ENCODE measurements at places on chromosomes 7 and 10. TPM values are rescaled to one million over a fixed set of nuclear protein-coding genes. Genes with fewer than 3 reads are reported as not detected.
A peak's percentile ranks its signal among the peaks of the same experiment; 100 is the strongest.

- no peak for DNase-seq
These were observed 35.9 kb downstream of the BLNK start for GRCh38 chr10:96235326-96236089.

- no peak for DNase-seq
These were observed 229.3 kb downstream of the AUTS2 start for GRCh38 chr7:69827558-69827957.

DNA sequence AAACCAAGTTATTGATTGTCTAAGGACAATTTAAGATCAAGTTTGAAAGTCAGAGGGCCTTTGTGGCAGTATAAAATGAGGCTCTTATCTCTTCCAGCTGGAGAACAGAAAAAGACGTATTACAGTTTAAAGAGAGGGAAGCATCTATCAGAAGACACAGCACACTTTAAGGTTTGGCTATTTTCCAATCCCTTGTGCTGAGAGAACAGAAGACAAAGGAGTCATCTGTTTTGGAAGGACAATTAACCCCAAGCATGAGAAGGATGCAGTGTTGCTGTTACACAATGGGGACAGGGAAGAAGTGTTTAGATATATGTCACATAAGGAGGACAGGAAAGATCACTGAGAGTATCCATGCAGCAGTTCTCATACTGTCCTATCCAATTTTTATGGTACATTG, 1224.2 kb upstream of the SORCS1 start:
- peak; percentile 49 for DNase-seq

DNA sequence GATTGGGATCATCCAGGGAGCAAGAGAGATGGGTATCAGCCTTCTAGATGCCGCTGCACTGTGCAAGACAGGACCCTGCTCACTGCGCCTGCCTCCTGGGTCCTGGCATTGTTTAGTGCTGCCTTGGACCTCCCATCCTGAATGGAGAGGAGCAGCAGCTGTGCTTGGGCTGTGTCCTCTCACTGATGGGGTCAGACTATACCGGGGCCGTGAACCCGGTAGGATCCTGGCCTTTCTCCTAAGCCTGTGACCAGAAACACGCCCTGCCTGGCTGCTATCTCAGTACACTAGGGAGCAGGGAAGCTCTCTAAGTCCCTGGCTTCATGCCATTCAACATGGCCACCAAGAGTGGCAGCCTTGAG, 309.4 kb upstream of the ZNF32 start:
- no peak for DNase-seq

DNA sequence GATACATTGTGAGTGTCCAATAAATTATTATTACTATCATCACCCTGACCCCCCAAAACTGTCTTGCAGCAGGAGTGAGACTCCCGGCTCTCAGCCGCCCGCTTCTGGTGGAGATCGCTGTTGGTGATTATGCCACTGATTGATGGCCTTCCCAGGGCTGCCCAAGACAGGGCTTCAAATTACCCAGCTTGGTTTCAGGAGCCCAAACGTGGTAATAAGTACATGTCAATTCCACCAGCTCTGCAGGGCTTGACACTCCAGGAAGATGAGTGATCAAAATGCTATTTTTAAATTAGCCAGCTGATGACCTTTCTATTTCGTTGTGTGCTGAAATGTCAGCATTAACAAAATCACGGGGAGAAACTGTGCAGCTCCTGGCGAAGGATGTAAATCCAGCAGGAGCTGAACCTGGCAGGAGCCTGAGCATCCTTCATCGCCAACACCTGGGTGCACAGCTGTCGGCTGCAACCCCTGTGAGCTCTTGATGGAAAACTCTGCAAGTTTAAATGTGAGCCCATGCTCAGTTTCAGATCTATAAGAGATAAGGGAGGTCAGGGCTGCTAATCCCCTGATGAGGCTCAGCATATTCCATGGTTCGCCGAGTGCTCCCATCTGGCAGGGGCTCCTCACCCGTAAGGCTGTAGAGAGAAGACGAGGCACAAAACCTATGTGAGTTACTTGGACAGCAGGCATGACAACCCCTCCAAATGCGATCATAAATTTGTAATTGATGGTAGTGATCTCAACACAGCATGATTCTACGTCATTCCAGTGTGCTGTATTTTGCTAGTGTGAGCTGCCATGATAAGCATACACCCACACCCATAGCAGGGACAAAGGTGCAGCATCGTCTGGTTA, 446.3 kb downstream of the TCERG1L start:
- no peak for DNase-seq

Gene TET1
- total RNA-seq = 2.8 TPM

DNA sequence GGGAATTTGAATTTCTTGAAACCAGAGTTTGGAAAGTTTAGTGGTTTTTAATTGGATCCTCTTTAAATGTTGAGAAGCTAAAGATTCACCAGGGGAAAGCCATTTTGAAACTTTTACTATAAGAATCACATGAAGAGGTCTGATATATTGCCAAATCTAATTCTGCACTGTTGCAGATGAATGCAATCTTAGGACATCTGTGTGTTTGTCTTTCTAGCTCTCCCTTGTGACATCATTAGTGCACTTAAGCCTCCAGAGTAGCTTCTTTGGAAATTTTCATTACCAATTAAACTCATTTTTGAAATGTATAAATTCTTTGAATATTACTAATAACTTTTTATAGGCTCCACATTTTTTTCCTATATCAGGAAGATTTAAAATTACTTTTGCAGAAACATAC, 160.2 kb downstream of the BICC1 start:
- DNase-seq = no peak

- no peak for DNase-seq
These were observed 21.3 kb downstream of the CCDC3 start for GRCh38 chr10:12980102-12980661.

Gene FFAR4
- total RNA-seq = not detected

DNA sequence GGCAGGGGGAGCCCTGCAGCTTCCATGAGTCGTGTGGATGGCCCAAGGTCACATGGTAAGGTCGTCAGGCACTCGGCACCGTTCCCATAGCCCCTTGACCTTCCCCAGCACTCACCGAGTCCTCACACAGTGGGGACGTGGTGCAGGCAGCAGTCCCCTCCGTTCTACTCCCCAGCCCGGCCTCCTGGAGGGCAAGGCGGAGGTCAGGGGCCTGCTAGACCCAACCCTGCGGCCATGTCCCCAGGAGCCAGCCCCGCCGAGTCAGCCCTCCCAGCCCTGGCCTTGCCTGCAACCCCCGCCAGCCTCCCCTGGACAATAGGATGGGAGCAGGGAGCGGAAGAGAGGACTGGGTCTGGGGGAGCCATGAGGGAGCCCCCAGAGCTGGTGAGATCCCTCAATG, 65.2 kb downstream of the ELFN1 start:
- DNase-seq = no peak

DNA sequence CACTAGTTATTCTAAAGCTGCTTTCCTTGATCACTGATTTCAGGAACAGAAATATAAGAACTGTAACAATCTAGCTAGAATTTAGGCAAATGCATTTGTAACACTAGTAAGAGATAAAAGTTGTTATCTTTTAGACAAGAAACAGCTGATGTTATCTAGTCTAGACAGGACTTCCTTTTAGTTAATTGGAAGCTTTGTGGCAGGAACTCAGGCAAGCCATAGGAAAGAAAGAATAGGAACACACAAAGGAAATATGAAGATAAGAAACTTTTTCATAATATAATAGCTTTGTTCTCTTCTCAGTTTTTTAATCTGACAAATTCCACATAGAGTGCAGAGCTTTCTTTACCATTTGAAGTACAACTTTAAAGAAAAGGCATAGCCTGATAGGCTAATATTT, 59.0 kb upstream of the AGR3 start:
- DNase-seq = no peak

GRCh38 chr7:151113344-151114150, 27.3 kb downstream of the AGAP3 start:
- peak; percentile 93 for DNase-seq

- DNase-seq = no peak
These were observed 35.9 kb downstream of the SVOPL start for GRCh38 chr7:138665249-138665648.

Gene SEMA3A
- total RNA-seq = 20.1 TPM

DNA sequence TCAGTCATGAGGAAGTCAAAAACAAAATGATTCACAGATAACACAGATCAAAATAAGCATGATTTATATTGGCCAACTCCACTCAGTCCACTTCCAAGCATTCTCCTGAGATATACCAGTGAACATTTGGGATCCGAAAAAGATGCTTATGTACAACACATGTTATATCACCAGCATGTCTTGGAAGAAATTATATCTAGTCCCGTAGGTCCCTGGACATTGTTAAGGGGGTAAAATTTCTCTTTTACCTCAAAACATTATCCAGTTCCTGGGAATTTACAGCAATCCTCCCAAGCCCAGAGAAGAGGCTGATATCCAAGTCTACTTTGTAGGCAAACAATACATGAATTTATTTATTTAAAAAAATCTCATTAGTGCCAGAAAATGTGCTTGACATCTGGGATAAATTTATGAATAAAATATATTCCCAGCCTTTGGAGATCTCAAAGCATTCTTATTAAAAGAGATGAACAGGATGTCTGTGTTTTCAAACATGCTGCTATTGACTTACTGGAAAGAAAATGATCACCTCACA, 582.2 kb upstream of the ZWINT start:
- DNase-seq = no peak

DNA sequence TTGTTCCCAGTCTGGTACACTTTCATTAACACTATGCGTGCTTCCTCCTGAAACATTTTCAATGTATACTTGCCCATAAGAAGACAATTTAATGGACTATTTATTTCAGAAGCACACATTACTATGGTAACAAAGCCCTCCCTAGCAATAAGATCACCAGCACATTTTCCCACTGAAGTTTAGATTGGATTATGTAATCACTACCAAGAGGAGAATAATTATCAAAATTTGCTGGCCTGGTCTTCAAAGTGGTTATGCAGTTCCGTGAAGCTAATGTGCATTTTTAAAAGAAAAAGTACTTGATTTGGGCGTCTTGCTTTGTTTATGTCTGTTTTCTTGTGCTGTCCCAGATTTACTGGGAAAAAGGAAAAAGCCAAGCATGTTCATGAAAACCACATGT, 61.9 kb downstream of the AP3M1 start:
- no peak for DNase-seq

Gene PRKCQ
- total RNA-seq = 0.10 TPM

DNA sequence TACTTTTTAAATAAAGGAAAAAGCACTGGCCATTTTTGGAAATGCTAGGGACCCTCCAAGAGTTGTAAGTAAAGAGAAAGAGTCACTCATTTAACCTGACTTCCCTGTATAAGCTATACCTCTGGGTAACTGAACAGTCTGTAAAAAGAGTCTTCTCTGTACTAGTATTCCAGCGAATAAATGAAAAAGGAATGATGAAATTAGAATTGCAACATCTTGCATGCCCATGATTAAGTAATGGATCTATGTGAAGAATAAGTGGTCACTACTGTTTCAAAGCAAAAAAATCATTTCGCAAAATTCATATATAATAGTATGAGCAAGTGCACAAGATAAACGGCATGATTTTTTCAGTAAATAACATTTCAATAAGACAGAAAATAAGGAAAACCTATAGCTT, 116.8 kb downstream of the ZFAND4 start:
- no peak for DNase-seq

DNA sequence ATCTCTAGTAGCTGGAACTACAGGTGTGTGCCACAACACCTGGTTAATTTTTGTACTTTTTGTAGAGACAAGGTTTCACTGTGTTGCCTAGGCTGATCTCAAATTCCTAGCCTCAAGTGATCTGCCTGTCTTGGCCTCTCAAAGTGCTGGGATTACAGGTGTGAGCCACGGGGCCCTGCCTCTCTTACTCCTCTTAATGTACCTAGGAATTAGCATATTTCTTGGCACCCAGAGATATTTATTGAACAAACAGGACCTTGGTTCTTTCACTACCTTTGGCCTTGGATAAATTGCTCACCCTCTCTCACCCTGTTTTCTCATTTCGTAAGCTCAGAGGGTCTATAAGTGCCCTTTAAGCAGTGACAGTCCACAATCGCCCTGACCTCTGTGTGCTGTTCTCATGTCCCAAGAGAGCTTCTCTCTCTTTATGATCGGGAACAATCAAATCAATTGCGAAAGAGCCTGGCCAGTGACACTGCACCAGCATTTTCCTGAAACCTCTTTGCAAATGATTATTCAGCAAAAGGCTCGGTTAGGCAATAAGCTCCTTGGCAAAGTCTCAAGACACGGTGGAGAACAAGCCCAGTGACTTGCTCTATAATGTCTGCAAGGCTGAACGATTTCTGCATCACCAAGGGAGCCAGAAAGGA, 117.7 kb downstream of the APBB1IP start:
- no peak for DNase-seq

DNA sequence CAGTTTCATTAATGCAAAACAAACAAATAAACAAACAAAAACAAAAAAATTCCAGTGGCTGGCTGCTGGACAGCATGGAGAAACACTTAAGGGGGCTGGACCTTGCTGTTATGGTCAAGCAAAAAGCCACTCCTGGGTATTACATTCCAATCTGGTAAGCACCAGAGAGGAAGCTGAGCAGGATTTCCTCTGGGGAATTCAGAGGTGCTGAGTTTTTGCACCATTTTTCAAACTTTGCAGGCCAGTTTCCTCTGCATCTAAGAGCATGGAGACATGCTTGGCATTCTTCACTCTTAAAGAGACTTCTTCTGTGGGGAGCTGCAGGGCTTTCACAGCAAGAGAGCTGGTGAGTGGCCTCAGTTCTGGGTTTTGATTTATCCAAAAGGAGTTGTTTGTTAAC, 84.5 kb downstream of the FZD1 start:
- DNase-seq = peak; percentile 7

- no peak for DNase-seq
These were observed 79.9 kb upstream of the FOXI2 start for GRCh38 chr10:127657056-127657455.

DNA sequence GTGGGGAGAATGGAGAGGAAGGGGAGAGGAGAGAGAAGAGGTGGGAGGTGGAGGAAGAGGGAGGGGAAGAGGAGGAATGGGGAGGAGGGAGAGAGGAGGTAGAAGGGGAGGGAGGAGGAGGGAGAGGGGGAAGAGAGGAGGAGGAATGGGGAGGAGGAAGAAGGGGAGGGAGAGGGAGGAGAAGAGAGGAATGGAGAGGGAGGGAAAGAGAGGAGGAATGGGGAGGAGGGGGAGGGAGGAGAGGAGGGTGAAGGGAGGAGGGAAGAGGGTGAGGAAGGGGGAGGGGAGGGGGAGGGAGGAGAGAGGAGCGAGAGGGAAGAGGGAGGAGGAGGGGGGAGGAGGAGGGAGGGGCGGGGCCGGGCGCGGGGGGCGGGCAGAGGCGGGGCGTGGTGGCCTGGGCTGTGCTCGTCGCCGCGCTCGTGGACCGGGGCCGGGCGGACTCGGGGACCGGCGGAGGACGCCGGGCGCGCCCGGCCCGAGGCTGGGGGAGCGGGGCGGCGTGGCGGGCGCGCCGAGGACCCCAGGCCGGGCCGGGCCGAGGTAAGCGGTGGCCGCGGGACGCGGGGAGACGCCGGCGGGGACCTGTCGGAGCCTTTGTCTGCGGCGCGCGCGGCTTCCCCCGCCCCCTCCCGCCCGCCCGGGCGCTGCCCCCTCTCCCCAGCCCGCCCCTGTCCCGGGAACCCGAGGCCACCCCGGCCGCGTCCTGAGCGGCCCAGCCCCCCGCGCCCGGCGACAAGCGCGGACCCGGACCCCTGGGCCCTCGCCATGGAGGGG, at the start of gene SLC29A4:
Gene SLC29A4 (plus strand): TSS at position 401 of the 774 bp plus-strand sequence. CDS start 4,874 bp downstream, outside the sequence.
- no peak for DNase-seq
